ENCODE measurements at places on chromosomes 2 and 18.

DNA sequence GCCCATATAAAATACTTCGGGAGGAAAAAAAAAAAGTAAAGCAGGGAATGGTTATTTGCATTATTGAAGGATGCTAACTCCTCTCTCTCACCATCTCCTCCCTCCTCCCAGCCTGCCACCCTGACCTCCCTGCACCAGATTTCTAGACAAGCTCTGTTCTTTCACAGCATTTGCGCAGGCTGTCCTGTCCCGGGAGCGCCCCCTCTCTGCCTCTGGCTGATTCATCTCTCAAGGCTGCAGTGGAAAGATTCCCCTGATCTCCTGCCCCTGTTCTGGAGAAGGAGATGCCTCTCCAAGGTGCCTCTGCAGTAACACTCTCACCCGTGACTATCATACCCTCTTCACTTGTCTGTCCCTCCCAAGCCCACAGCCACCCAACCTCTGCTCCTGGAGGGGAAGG is 38.5 kb downstream of the COL4A4 start:
- H3K27me3 ChIP-seq, result no peaks in the 10 kb centered on the region
- H3K4me1 ChIP-seq, result no peaks in the 10 kb centered on the region
- no peak overlapping the region for H3K27ac ChIP-seq
- H3K36me3 ChIP-seq, result no peaks in the 10 kb centered on the region

DNA sequence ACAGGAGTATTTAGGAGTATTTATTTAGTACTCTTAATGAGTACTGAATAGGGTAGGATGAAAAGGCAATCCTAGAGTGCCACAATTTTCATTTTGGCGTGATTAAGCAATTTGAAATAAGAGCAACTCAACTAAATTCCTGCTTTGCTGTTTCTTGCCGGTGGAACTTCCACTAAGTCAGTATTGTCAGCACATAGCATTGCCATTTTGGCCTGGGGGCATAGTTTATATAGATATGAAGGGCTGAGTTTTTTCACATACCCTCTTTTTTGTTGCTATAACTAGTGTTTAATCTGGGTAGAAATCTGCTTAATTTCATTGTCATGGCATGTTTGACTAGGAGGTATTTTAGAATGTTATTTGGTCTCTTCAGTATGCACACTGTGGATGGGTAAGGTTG is 1.9 kb downstream of the GTF2A1L start:
- H3K36me3 ChIP-seq, result no peaks in the 10 kb centered on the region
- DNase-seq, result no peak
- no peak overlapping the region for H3K27ac ChIP-seq
- H3K4me3 ChIP-seq, result no peak overlapping the region
- H3K4me1 ChIP-seq, result no peaks in the 10 kb centered on the region

- no peak for DNase-seq
- no peaks in the 10 kb centered on the region for H3K36me3 ChIP-seq
- H3K27me3 ChIP-seq, result peaks cover 22% of the 10 kb centered on the region
- H3K27ac ChIP-seq, result no peak overlapping the region
Observed at GRCh38 chr2:174704642-174705041, 59.6 kb downstream of the CHRNA1 start.

DNA sequence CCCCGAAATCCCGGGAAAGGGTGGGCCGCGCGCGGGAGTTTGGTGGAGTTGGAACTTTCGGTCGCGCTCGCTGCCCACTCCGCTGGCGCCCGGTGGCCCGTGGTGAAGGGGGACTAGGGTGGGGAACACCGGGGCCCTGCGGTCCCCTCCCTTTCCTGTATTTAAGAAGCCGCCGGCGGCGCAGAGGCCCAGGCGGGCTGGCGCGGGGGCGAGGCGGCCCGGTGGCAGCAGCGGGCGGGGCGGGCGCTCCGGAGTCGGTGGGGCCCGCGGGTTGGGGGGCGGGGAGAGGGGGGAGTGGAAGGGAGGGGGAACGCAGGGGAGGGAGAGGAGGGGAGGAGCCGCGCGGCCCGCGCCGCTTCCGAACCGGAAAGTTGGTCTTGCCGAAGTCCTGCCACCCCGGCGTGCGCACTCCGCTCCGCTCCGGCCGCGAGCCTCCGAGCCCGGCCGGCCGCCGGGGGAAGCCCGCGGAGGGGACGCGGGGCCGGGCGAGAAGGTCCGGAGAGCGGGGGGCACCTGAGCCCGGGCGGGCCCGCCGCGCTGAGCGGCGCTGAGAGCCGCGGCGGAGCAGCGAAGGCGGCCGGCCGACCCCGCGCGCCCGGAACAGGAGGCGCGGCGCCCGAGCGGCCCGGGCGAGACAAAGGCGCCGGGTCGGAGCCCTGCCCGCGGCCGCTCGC is 425 bp upstream of the SALL3 start:
- no peak for DNase-seq
- no peaks in the 10 kb centered on the region for H3K36me3 ChIP-seq
- no peak overlapping the region for H3K4me3 ChIP-seq

DNA sequence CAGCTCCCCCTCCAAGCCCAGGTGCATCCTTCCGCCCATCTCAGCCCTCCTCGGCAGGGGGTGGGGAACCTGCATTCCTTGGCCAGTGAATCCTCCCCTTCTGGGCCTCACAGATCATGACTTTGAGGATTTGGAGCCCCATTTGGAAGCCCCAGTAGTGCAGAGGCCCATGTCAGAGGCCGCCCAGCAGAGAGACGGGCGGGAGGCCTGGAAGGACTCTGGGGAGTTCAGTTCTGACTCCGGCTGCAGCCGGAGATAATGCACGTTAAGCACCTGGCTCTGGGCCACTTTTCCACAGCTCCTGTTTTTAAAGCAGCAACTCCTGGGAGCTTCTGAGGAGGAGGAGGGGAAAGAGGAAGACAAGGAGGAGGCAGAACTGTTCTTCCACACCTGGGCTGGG is 14.9 kb downstream of the ATOH8 start:
- H3K27me3 ChIP-seq, result peaks cover 76% of the 10 kb centered on the region
- H3K27ac ChIP-seq, result no peak overlapping the region
- no peak for DNase-seq
- H3K4me3 ChIP-seq, result no peak overlapping the region

DNA sequence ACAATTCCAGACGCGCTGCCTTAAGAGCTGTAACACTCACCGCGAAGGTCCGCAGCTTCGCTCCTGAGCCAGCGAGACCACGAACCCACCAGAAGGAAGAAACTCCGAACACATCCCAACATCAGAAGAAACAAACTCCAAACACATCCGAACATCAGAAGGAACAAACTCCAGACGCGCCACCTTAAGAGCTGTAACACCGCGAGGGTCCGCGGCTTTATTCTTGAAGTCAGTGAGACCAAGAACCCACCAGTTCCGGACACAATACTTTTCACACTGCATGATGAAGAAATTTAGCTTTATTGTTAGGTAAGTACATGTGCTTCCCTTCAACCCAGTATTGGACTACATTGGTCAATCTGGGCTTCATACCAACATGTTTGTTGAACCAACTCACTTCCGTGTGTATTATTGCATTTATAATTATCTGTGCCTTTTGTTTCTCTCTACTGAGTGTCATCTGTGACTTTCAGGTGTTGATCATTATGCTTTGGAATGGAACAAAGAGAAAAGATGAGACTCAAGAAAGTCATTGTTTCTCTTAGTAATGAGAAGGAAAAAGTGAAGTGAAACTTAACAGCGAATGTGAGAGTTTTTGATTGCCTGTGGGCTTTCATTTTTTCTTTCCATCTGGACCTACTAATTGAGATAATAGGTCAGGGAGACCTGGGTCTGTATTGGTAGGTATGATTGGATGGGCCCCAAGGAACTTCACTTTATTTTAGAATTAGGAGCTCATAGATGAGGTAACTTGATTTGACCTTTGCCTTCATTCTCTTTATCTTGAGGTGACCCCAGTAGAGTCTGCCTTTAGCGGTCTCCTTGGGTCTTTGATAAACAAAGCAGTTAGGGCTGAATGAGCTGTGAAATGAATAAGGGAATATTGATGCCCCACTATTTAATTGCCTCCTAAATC is 76.1 kb upstream of the CAVIN2 start:
- H3K36me3 ChIP-seq, result no peaks in the 10 kb centered on the region
- H3K4me3 ChIP-seq, result no peak overlapping the region
- DNase-seq, result no peak
- no peaks in the 10 kb centered on the region for H3K4me1 ChIP-seq
- H3K27me3 ChIP-seq, result no peaks in the 10 kb centered on the region

- no peaks in the 10 kb centered on the region for H3K4me1 ChIP-seq
- no peaks in the 10 kb centered on the region for H3K27me3 ChIP-seq
- H3K4me3 ChIP-seq, result no peak overlapping the region
- no peak for DNase-seq
Observed at GRCh38 chr18:64956465-64956864, 794.3 kb upstream of the CDH7 start.

DNA sequence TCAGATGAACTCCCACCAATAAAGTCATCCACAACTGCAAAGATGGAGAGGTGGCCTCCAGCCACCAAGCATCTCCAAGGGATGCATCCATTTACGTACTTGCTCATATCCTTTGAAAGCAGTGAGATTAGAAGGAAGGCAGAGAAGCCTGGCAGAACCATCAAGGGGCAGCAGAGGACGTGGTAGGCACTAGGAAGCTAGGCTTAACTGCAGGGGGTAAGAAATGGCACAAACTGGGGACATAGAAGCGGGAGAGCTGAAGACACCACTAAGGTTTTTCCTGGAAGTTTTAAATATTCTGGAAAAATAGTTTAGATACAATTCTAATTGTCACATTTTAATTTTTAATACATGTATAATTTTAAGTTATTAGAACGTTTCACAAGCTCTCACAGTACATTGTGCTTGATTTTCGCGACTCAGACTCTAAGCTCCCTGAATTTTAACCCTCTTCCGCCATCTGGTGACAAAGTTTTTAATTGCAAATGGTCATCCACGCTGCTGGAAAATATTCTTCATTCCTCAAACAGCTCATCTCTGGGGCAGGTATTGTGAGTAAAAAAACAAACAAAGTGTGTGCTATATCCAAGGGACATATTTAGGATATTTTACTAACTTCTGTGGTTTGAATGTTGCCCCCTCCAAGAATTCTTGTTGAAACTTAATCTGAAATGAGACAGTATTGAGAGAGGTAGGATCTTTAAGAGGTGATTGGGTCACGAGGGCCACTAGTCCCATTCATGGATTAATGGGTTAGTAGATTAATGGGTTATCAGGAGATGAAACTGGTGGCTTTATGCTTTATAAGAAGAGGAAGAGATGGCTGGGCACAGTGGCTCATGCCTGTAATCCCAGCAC is 1.6 kb upstream of the PSTPIP2 start:
- H3K27ac ChIP-seq, result no peak overlapping the region
- peaks cover 24% of the 10 kb centered on the region for H3K4me1 ChIP-seq
- no peak overlapping the region for H3K4me3 ChIP-seq
- H3K27me3 ChIP-seq, result no peaks in the 10 kb centered on the region

GRCh38 chr2:26573241-26573925 is 67.8 kb downstream of the CIB4 start:
- peaks cover 6% of the 10 kb centered on the region for H3K4me1 ChIP-seq
- H3K27ac ChIP-seq, result no peak overlapping the region
- no peaks in the 10 kb centered on the region for H3K27me3 ChIP-seq
- no peak overlapping the region for H3K4me3 ChIP-seq
- no peaks in the 10 kb centered on the region for H3K36me3 ChIP-seq
- DNase-seq, result no peak

- H3K36me3 ChIP-seq, result no peaks in the 10 kb centered on the region
- no peak overlapping the region for H3K4me3 ChIP-seq
- DNase-seq, result no peak
- H3K27me3 ChIP-seq, result no peaks in the 10 kb centered on the region
- H3K4me1 ChIP-seq, result no peaks in the 10 kb centered on the region
Observed at GRCh38 chr2:10260130-10260529, 42.6 kb upstream of the HPCAL1 start.

- peaks cover 6% of the 10 kb centered on the region for H3K27me3 ChIP-seq
- H3K36me3 ChIP-seq, result no peaks in the 10 kb centered on the region
- H3K4me1 ChIP-seq, result no peaks in the 10 kb centered on the region
- no peak overlapping the region for H3K4me3 ChIP-seq
- no peak overlapping the region for H3K27ac ChIP-seq
- no peak for DNase-seq
Observed at GRCh38 chr2:28492282-28492681, 3.6 kb upstream of the PLB1 start.
